ENCODE measurements at places on chromosomes 2 and 18.

GRCh38 chr2:84077496-84077895, 381.6 kb downstream of the SUCLG1 start:
- DNase-seq, result no peak

DNA sequence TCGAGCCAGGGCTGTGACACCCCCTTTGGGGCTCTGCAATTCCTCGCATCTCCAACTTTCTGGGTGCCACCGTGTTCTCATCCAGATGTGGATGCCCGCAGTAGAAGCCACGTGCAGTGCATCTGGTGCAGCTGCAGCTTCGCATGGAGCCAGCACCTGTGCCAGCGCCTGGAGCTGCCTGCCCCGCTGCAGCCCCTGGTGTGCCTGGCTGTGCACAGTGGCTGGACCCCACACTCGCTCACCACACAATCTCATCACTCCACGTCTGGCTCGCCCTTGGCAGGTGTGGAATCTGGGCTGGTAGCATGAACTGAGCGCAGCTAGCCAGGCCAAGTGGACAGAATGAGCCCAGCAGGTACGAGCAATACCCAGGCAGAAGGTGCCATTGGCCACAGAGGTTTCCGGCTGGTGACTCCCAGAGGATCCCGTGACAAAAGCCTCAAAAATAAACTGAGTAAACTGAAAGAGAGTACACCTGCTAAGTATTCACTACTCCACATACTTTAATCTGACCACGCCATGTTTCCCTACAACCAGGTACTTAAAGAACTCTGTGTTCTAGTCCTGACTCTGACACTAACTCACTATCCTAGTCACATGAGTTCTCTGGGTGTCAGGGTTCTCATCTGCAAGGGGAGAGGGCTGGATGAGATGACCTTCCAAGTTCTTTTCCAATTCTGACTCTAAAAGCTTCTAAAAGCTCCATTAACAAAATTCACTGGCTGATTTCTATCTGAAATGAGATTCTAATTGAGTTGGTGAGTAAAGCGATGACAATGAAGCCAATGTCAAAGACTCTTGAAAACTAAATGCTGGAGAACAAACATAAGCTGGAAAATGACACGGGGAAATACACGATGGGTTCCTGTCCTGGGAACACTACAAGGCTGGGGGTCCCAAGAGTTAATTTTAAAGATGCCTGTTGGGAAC, 37.1 kb downstream of the RNF152 start:
- no peak for DNase-seq

GRCh38 chr2:139885921-139886498, 1105.8 kb upstream of the NXPH2 start:
- DNase-seq, result no peak

DNA sequence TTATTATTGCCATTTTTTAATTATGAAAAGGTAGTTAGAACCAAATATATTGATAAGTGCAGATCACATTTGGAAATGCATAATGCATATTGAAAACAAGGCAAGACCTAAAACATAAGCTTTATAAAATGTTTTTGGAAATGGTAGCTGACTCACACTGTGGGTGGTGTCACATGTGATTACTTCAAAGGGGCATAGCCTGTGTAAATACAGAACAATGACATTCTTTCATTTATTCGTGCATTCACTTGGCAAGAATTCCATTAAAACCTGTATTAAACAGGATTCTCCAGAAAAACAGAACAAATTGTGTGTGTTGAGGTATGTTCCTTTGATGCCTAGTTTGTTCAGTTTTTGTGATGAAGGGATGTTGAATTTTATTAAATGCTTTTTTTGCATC, 427.3 kb upstream of the ST6GAL2 start:
- no peak for DNase-seq

DNA sequence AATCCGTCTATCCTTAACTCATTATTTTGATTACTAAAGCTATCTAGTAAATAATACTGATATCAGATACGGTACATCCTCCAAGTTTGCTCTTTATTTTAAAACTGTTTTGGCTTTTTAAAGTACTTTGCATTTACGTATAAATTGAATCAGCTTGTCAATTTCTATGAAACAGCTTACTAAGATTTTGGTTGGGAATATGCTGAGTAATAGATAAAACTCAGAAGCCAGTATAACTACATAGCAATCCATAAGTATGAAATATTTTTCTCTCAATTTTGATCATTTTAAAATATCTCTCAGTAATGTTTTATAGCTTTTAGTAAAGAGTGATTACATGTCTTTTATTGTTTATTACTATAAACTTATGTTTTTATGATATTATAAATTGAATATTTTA, 116.2 kb upstream of the SOX11 start:
- no peak for DNase-seq

GRCh38 chr2:179355881-179356280, 91.2 kb upstream of the SESTD1 start:
- DNase-seq, result no peak

GRCh38 chr2:6876309-6876708, 1.3 kb upstream of the RSAD2 start:
- no peak for DNase-seq

GRCh38 chr2:209578394-209579001, 154.7 kb downstream of the MAP2 start:
- no peak for DNase-seq

GRCh38 chr2:215929602-215930335, 83.6 kb downstream of the MREG start:
- no peak for DNase-seq

GRCh38 chr2:1487758-1488157, 74.5 kb downstream of the TPO start:
- no peak for DNase-seq

DNA sequence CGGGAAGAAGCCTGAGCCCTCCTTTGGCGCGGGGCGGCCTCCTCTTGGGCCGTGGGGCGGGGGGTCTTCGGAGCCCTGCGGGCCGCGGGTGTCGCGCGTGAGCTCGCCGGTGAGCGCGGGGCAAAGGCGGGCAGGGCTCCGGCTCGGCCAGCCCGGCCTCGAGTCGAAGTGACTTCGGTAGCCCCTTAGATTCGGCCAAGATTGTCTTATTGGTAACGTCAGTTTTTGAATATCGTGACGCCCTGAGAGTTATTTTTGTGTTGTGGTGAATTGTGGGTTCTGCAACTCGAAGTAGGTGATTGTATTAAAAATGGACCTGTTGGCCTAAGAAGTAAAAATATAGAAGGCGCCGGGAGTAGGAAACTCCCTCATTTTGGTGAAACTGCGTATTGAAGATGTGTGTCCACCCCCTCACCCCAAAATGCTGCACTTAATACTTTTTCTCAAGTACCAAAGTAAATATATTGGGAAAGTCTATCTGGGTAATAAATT, 669 bp downstream of the MARCHF7 start:
- no peak for DNase-seq

- no peak for DNase-seq
Measured at GRCh38 chr18:11785444-11786055, 65.7 kb upstream of the CHMP1B start.

- DNase-seq, result no peak
Measured at GRCh38 chr2:127115471-127116199, 8.7 kb upstream of the BIN1 start.

- no peak for DNase-seq
Measured at GRCh38 chr2:187917535-187917934, 363.3 kb upstream of the TFPI start.

DNA sequence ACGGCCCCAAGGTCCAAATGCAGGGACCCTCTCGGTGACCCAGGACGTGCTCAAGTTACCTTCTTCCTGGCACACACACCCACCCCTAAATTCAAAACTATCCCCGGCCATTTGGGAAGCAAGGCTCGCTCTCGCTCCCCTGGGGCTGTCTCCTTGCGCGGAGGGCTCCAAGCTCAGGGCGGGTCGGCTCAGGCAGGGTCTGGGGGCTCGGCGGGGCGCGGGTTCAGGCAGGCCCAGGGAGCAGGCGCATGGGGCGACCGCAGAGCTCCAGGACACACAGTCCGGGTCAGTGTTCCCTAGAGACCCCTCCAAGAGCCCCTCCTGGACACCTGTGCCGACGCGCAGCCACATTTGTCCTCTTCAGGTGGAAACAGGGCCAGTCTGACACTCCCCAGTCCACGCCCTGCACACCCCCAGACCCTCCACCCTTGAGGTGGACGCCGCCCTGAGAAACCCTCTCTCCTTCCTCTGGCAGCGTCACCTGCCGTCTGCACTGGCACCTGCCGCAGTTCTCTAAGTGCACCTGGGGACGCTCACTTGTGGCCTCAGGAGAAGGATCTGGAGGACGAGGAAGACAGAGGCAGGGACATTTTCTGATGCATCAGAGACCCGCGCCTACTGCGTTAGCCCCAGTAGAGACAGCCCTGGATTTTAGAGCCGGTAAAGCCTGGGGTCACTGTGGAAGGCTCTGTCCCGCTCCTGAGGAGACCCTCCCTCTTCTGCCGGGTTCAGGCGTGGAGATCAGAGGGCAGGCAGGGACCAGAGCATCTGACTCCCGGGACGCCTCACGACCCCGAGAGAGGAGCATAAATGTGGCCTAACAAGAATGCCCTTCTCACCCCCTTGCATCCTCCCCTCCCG, 138.8 kb downstream of the TWIST2 start:
- no peak for DNase-seq

DNA sequence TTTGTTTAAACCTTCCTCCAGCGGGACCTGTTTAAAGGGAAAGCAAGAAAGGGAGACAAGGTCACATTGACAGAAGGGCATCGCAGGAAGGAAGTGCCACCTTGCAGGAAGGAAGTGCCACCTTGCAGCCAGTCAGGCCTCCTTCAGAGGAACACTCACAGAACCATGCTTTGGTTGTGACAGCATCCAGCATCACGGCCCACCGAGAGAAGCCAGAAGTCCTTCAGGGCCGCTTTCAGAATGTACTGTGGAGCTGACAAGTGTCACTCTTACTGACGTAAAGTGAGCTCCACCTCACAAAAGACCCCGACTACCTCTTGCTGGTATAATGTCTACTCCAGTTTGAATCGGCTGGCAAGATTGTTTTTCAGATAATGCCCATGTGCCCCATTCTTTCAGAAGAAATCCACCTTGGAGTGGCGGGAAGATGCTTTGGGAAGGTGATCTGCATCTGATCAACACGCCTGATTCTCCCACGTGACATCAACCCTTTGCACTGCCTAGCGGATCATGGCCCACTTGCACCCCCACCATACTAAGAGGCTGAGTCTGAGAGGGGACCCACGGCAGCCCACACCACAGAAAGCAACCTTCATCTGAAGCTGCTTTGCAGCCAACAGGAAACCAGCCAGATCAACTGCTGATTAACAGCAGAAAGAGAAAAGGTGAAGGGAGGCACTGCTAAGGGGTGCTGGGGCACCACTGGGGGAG, 99.8 kb downstream of the UXS1 start:
- DNase-seq, result peak; percentile 76

- peak; percentile 34 for DNase-seq
Measured at GRCh38 chr18:2970772-2971659, 41.9 kb downstream of the LPIN2 start.

Measured in naive thymus-derived CD4-positive, alpha-beta T cell (primary cell).